ENCODE measurements at places on chromosomes 6 and 20.
A peak's percentile ranks its signal among the peaks of the same experiment; 100 is the strongest.

- no peak for DNase-seq
Observed at GRCh38 chr20:57947421-57948179, 237.8 kb upstream of the PMEPA1 start.

GRCh38 chr6:33620158-33620855, 815 bp upstream of the ITPR3 start:
- DNase-seq, result no peak

- no peak for DNase-seq
Observed at GRCh38 chr6:109722011-109722410, 30.9 kb downstream of the FIG4 start.

- no peak for DNase-seq
Observed at GRCh38 chr6:165025040-165025439, 284.4 kb downstream of the C6orf118 start.

DNA sequence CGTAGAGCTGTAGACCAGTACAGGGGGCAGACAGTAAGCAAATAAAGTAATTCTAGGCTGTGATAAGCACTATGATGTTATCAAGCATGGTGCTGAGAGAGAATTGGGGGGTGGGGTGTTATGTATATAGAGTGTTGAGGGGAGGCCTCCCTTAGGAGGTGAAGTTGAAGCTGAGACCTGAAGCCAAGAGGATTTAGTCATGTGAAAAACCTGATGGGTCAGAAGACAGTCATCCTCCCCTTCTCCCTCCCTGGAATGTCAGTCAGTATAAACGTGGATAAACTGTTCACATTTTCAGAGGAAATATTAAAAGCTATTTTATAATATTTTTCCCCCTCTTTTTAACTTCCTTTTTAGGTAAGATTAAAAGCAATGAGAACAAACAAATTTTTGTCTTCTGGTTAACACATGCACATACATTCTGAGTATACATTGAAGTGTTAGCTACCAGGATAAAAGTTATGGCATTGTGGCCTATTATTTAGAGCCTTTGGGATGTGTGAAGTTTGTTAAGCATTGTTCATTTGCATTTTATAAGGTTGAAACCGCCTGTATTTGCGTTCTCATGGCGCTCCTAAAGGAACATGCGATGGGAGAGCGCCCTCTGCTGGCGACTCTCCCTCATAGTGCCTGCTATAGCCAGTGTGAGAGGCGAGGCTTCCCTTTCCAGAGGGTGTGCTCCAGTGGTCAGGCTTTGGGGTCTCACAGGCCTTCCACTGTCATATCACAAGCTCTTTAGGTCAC, 35.4 kb upstream of the MAPK13 start:
- no peak for DNase-seq

DNA sequence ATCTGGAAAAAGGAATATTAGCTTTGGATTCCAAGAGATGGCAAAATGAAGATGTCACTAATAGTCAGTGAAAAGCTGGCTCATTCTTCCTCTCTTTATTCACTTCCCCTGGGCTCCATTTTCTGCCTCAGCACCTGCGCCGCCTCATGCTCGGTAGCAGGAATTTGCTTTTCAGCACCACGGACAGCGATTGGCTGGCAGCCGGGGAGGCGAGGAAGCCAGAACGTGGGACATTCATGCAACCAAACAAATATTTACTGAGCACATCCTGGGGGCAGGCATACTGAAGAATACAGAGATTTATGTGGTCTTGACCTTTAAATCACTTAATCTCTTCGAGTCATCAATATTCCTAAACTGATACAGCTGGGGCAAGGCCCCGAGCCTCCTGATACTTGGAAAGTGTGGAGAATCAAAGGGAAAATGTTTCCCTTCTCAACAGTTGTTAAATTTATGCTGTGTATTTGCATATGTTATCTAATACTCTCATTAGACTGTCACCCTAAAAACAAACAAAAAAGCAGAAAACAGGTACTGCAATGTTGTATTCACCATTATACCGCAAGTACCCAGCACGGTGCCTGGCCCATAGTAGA, 12.1 kb upstream of the PDYN start:
- DNase-seq, result no peak

- no peak for DNase-seq
Observed at GRCh38 chr6:136716917-136717715, 75.2 kb downstream of the MAP3K5 start.

DNA sequence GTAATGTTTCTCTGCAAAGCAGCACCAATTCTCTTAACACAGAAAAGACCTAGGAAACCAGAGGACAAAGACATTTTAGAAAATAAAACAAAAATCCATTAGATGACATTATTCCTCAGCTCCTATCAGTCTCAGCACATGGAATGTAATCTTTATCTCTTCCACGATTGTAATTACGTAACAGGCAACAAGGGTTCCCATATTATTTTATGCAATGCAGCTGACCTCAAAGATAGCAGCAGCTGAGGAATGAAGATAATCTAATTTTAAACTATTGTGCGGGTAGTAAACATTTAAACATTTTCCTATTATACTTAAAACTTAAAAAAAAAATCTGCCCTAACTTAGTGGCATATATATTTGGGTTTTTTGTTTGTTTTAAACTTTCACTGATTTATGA, 33.0 kb upstream of the PTCHD4 start:
- no peak for DNase-seq

DNA sequence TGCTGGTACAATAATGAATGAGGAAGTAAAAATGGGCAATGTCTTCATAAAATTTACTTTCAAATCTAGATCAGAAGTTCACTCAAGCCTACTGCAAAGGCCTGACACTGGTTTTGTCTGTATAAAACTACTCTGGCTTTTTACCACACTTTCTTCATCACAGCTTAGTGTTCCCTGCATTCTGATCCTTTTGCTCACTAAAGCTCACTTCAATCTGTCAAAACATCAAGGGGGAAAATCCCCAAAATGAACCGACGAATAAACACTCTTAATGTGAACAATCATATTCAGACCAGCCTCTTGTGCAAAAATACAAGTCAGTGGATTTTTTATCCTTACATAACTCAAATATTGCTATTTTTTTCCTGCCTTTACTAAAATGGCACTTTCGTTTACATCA, 98.5 kb downstream of the PRDM1 start:
- DNase-seq, result no peak

GRCh38 chr20:18754030-18754652, 59.4 kb upstream of the SCP2D1 start:
- no peak for DNase-seq

DNA sequence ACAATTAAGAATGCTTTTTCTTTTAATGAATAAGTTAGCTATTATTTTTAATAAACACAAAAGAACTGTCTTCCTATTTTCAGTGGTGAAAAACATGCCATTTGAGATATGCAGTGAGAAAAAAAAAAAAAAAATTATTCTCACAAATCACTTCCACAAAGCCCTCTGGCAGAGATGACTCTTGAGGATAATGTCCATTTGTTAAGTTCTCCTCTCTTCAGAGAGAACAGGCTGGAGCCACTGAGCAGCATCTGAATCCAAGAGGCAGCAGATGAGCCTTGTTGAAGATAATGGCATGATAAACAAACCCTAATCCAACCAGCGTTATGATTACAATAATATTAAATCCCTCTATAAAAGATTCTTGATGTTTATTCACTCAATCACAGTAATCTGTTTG, 105.0 kb downstream of the PTPRK start:
- DNase-seq, result peak; percentile 14

DNA sequence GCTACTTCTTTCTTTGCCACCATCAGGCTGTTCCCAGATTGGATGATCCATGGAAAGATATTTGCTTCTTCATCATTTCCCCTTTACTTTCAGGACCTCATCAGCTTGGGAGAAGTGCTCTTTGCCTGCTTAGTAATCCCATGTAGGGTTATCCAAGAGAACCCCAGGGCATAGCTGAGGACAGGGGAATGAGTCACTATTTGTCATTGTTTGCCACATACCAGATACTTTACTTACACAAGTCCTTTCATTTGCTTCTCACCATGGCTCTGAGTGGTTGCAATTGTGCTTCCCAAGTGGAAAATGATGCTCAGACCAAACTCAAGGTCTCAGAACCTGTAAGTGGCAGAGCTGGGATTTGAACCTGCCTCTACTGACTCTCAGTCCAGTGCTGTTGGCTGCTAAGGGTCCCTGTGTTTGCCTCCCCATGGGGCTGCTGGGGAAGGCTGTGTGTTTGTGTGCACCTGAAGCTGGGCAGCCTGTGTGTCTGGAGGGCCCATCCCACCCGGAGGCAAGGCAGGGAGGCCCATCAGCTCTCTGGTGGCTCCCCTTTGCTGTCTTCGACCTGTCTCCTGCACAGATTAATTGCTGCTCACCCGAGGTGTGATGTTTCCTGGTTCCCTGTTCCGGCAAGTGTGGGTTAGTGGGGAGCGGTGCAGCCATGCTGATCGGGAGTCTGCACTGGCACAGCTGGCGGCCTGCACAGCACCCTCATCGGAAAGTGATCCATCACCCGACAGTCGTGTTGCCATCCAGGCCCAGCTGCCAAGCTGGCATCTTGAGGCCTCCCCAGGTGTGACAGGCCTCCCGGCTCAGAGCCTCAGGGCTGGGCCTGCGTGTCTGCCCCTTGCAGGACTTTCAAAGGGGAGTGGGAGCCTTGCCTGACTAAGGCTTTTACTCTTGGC, 228.8 kb downstream of the DHX35 start:
- DNase-seq, result no peak

GRCh38 chr20:61608275-61609085, 356.4 kb downstream of the CDH4 start:
- no peak for DNase-seq

Data from NCI-H524 treated with DMSO at 0.1 percent for 48 hours (cell line).